ENCODE measurements at places on chromosomes 12 and 14.

GRCh38 chr14:44162197-44162596 is 344.9 kb downstream of the FSCB start:
- no peak for DNase-seq

DNA sequence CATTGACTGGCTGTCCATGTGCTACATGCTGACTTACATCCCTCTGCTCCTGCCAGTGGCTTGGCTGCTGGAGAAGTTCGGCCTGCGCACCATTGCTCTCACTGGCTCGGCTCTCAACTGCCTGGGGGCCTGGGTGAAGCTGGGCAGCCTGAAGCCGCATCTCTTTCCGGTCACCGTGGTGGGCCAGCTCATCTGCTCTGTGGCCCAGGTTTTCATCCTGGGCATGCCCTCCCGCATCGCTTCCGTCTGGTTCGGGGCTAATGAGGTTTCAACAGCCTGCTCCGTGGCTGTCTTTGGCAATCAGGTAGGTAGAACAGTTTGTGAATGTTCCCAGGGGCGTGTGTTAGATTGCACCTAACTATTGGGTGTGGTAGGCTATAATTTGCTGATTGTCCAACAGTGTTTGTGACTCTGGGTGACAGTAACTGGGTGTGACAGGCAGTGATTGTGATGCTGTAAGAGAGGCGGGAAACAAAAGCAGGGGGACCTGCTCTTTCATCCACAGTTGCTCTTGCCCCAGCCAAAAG is 981 bp downstream of the FLVCR2 start:
- DNase-seq, result no peak

- no peak for DNase-seq
Observed at GRCh38 chr12:115227137-115227615, 543.2 kb upstream of the TBX3 start.

DNA sequence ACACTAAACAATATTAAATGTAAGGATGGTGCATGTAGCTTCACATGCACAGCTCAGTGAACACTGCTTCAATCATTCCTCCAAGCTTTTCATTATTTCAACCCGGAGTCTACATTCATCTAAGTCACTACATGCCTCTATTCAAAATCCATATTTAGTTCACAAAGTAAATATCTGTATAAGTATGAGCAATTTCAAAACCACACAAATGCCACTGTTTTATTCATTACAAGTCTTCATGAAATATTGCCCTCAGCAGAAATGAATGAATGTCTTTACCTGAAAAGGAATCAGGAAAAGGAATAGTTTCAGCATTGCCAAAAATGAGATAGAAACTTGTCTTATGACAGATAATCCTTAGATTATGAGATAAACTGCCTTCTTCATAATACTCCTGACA is 149.4 kb downstream of the SLC38A4 start:
- DNase-seq, result no peak

GRCh38 chr14:54698501-54698900 is 131.6 kb downstream of the SAMD4A start:
- DNase-seq, result no peak
